Activated T-helper 17 cell treated with anti-CD3 and anti-CD28 coated beads, Interleukin-2, amount 50 U/mL, for 72 hours (primary cell): ENCODE measurements at places on chromosomes 1 and 21. TPM values are rescaled to one million over a fixed set of nuclear protein-coding genes. Genes with fewer than 3 reads are reported as not detected.

C2CD4D gene
- 5.6 TPM for total RNA-seq

KCTD3 gene
- 0.74 TPM for total RNA-seq

ZFP69B gene
- total RNA-seq: 2.8 TPM

S100A7A gene
- total RNA-seq: not detected

PLD5 gene
- not detected for total RNA-seq

MRAP gene
- total RNA-seq: not detected

SPATA21 gene
- 0.08 TPM for total RNA-seq

OR2L8 gene
- total RNA-seq: not detected

OVAAL gene
- not detected for total RNA-seq

OR6N1 gene
- total RNA-seq: not detected

TTC22 gene
- 3.6 TPM for total RNA-seq

S100A7 gene
- not detected for total RNA-seq

CFHR2 gene
- total RNA-seq: not detected

TAS1R1 gene
- total RNA-seq: not detected

TAL1 gene
- total RNA-seq: not detected

MROH9 gene
- not detected for total RNA-seq

FCN3 gene
- not detected for total RNA-seq

OR2M3 gene
- not detected for total RNA-seq

PLEKHG5 gene
- total RNA-seq: 3.8 TPM

PADI6 gene
- total RNA-seq: not detected

RAB42 gene
- not detected for total RNA-seq

ZNF593OS gene
- not detected for total RNA-seq

HORMAD1 gene
- not detected for total RNA-seq

SLC1A7 gene
- not detected for total RNA-seq

FCGR2B gene
- 0.13 TPM for total RNA-seq

NTRK1 gene
- total RNA-seq: 13.3 TPM

PTBP2 gene
- 12.3 TPM for total RNA-seq

RGS1 gene
- total RNA-seq: 64.7 TPM
